ENCODE measurements at places on chromosomes 13 and 19.

GRCh38 chr19:18833849-18834643 lies 2.3 kb downstream of the UPF1 start:
- peak; percentile 45 for DNase-seq

GRCh38 chr13:57946361-57946760 lies 314.8 kb downstream of the PCDH17 start:
- DNase-seq = no peak

DNA sequence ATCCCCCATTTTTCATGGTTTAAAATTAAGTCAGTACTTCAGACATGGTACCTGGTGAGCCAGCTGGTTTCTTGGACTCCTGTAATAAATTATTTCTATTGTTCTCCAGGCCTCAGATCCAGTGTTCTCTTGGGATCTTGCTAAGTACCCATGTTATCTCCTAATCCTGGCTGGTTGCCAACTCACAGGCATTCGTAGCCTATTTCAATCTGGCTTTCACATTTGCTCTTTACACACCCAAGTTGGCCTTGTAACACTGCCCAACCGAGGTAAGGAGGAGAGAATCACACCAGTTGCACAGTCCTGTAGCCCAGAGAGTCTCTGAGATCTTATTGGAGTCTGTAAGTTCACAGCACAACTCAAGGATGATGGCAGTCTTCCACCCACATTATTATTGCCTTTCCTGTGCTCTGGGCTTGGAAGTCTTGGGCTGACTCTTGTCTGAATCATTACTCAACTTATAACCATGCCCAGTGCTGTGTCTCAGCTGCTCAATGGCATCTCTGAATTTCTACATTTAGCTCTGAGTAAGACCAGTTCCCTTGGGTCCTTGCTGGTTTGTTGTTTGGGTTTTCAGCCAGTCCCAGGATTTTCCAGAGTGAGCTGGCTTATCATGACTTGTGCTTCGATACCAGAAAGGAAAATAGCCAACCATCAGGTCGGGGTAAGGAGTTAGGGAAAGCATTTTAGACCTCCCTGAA lies 76.6 kb upstream of the KLF12 start:
- DNase-seq = no peak

- no peak for DNase-seq
These were observed 685 bp downstream of the VWA8 start for GRCh38 chr13:41960211-41960636.

GRCh38 chr13:113273851-113274590 lies 23.0 kb upstream of the LAMP1 start:
- DNase-seq = no peak

DNA sequence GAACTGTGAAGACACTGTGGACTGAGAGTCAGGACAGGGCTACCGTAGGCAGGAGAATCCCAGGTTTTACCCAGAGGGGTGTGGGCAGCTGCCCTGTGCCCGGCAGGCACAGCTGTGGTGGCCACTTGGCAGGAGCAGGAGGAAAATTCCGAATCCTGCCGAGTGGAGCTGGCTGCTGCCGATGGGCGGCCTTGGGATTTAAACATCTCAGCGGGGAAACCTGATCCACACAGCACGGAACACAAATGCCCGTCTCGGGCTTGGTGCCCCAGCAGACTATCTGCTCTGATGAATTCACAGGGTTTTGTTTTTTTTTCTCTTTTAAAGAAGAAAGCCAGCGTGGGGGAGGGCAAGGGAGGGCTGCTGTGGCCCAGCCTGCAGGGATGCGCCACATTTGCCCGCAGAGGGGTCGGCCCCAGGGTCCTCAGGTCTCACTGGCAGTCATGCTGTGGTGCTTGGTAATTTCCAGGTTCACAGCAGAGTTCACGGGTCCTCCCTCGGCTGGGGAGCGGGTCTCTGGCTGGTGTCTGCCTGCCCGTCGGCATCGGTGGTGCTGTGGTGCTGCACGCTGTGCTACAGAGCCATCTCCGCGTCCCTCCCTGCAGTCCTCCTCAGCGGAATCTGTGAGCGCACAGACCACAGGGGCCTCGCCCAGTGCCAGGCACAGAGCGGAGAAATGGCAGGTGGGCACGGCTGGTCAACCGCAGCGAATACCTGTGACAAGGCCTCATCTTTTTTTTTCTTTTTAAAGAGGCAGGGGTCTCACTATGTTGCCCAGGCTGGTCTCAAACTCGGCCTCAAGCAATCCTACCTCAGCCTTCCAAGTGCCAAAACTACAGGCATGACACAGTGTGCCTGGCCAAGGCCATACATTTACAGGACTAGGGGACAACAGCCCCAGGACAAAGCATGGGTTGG lies 28.1 kb downstream of the MPND start:
- no peak for DNase-seq

GRCh38 chr13:78364711-78365110 lies 238.6 kb downstream of the POU4F1 start:
- DNase-seq = no peak

DNA sequence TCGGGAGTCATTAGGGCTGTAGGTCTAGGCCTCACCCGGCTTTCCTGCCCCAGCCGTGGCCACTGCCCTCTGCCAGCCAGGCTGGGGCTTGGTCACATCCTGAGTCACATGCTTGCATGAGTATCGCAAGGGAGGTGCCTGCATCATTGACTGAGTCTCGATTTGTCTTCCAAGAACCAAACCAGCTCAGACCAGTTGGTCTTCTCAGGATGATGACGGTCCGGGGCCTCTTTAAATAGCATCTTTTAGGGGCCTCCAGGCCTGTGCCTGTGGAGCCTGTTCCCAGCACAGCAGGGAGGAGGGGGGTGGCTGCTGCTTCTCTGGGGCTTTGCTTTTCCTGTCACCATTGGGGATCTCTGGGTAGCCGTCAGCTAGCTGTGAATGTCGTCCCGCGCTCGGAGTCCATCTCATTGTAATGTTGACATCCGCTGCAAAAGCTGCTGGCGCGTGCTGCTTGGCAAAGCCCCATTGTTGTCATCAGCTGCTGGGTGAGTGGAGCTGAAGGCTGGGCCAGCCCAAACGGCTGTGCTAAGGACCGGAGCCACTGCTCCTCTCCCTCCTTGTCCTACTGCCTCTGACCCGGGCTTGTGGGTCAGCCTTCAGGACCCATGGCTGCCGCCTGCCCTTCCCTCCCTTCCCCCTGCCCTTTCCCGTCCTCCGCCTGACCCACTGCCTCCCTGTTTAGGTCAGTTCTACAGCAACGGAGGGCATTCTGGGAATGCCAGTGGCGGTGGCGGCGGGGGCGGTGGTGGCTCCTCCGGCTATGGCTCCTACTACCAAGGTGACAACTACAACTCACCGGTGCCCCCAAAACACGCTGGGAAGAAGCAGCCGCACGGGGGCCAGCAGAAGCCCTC lies 14.3 kb upstream of the QTRT1 start:
- DNase-seq = no peak

DNA sequence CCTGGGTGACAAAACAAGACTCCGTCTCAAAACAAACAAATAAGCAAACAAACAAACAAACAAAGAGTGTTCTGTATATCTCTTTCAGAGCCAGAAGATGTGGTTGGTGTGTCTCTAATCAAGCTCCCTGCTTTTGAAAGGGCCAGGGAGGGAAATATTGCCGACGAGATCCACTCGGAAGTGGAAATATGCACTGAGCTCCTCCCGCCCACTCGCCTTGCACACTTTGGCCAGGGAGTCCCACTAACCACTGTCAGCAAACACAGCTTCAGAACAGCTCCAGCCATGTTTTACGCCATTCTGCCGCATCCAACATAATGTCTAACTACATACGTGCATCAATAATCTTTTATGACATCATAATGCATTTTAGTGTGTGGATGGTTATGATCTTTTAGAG lies 155.5 kb upstream of the VSTM2B start:
- no peak for DNase-seq

- no peak for DNase-seq
These were observed 496.7 kb downstream of the GPC6 start for GRCh38 chr13:93723316-93723715.

GRCh38 chr19:38044267-38045111 lies 137.5 kb downstream of the SIPA1L3 start:
- no peak for DNase-seq

DNA sequence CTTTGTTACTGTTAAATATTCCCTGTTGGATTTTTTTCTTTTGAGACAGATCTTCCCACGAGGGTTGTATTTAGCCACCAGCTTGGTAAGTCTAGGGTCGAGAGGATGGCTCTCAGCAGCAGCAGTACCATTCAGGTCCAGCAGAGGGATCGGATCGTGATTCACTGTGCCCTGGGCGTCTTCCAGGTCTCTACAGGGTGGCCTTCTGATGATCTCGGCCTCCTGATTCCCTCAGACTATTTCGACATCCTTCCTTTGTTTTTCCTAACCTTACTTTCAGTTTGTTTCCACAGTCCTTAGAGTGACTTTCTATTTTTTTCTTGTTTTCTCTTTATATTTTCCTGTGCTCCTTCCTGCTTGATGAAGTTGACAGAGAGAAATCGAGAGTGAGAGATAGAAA lies 1436.9 kb downstream of the UQCRFS1 start:
- no peak for DNase-seq

DNA sequence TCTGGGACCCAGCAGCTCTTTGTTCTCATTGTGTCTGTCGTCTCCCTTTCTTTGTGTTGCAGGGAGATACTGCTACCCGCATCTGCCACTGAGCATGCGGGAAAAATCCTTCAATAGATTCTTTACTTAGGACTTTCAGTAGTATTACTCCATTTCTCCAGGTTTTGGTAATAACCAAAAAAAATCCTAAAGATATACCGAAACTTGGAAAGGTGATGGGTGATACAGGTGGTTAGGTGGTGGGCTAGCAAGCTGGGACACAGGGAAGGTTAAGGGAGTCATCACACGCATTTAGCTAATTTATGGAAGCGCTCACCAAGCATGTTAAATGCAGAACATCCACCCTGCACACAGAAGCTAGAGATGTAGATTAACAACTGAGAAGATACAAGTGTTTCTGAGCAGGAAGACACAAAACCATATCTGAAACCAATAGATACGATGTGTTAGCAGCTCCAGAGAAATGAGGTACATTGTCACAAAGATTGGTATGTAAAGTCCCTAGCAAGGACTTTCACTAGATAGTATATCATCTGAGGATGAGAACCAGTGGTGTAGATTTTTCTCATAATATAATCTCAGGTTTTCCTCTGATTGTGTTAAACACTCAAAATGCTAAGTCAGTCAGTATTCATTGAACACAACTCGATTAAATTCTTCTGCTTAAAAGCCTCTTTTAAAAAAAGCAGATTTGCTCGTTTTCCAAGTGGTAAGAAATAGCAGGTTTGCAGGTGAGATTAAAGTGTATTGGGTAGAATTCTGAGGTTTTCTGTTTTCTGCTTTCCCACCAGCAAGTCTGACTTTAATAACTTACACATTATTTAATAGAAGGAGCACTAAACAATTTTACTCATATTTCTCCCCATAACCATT lies 1.2 kb upstream of the SLAIN1 start:
- DNase-seq = no peak

GRCh38 chr13:22880741-22881720 lies 299.7 kb upstream of the SGCG start:
- DNase-seq = no peak

- DNase-seq = peak; percentile 42
These were observed 202.9 kb downstream of the ATP8A2 start for GRCh38 chr13:25574437-25575411.

GRCh38 chr19:1955171-1956121 lies 14.5 kb downstream of the CSNK1G2 start:
- no peak for DNase-seq

DNA sequence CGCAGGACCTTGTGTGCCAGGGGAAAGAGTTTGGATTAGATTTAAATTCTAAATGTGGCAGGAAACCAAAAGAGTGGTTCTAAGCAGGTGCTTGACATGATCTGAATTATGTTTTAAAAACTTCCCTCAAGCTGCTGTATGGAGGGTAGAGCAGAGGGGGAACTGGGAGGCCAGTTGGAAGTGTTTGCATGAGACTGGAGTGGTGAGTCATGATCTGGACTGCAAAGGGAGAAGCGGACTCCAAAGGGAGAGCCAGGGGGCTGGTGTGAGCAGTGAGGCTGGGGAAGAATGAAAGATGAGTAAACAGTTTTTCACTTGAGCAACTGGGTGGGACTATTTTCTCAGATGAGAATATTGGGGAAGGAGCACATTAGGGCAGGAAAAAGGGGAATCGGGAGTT lies 206.1 kb downstream of the DNAJC15 start:
- no peak for DNase-seq

DNA sequence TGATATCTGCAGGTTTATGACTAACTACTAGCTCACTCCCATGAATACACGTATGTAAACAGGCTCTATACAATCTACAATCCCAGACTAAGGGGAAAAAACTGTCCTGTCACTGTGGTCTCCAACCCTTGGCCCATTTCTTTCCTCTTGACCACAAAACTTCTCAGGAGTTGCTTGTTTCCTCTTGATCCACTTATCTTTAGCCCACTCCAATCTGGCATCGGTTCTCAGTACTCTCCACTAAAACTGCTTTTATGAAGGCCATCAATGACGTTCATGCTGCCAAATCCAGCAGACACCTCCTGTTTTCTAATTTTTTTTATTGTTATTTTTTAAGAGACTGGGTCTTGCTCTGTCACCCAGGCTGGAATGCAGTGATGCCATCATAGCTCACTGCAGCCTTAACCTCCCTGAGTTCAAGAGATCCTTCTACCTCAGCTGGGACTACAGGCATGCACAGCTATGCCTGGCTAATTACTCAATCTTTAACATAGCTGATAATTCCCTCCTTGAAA lies 31.9 kb upstream of the USPL1 start:
- no peak for DNase-seq

DNA sequence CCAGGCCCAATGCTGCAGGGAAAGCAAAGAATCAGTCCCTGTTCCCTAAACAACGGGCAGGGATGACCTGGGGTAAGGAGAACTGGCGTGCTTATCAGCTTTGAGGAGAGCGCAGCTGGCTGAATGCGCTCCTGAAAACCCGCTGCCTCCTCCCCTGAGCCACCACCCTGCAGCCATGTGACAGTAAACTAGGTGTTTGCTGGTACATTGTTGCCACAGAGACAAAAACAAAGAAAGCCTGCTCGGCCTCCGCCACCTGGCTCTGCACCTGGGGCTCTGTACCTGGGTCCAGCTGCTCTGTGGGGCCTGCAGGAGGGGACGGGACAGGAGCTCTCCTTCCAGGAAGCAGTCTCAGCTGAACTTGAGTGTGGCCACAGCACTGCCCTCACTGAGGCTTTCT lies 21.8 kb downstream of the MCF2L start:
- DNase-seq = peak; percentile 85

GRCh38 chr13:32225481-32225931 lies 89.7 kb downstream of the ZAR1L start:
- DNase-seq = no peak

GRCh38 chr13:87981416-87981815 lies 310.2 kb downstream of the SLITRK5 start:
- no peak for DNase-seq

DNA sequence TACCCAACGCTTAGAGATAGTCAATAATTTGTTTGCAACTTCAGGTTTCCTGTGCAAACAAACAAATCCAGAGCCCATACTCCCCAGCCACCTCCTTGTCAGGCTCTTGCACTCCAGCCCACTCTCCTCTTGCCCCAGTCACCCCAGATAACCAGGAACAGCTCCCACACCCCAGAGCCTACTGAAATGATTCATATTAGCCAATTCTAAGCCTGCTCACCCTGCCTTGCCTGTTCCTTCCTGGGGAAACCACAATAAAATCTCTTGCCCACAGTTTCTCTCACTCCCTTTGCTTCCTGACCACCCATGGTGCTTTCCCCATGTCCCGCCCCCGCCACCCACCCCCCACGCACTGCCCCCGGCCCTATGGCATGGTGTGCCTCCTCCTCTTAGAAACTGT lies 3.8 kb upstream of the ACTL9 start:
- DNase-seq = no peak

GRCh38 chr13:66407128-66407527 lies 823.0 kb downstream of the PCDH9 start:
- no peak for DNase-seq
